ENCODE measurements at places on chromosomes 4 and X. TPM values are rescaled to one million over a fixed set of nuclear protein-coding genes. Genes with fewer than 3 reads are reported as not detected.

DNA sequence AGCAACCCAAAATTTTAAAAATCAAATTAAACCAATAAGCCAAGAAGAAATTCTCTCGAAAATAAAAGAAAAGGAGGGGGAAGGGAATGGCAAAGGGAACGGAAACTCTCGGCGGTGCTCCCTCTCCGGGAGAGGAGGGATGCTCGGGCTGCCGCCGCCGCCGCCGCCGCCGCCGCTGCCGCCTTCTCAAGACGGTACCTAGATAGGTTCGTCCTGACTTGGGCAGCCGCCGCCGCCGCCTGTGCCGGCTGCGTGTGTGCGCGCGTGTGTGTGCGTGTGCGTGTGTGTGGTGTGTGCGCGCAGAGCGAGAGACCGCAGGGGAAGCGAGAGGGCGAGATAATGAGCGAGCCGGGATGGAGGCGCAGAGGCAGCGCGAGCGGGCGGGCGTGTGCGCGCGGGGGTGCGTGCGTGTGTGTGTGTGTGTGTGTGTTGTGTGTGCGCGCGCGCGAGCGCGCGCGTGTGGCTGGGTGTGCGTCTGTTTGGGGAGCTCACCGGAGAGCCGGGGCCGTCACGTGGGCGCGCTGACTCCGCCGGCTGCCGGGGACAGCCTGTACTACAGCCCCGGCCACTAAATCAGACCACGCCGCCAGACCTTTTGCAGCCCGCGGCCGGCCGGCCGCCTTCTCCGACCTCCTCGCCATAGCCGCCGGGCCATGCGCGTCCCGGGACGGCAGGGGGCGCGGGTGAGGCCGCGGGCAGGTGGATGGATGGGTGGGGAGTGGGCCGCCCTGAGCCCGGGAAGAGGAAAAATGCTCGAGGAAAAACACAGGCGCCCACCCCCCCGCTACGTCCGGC is 111.6 kb downstream of the DHX15 start:
- peak overlapping the region; percentile 95 for H3K4me3 ChIP-seq
- peaks cover 5% of the 10 kb centered on the region for H3K36me3 ChIP-seq
- H3K27ac ChIP-seq: no peak overlapping the region

DNA sequence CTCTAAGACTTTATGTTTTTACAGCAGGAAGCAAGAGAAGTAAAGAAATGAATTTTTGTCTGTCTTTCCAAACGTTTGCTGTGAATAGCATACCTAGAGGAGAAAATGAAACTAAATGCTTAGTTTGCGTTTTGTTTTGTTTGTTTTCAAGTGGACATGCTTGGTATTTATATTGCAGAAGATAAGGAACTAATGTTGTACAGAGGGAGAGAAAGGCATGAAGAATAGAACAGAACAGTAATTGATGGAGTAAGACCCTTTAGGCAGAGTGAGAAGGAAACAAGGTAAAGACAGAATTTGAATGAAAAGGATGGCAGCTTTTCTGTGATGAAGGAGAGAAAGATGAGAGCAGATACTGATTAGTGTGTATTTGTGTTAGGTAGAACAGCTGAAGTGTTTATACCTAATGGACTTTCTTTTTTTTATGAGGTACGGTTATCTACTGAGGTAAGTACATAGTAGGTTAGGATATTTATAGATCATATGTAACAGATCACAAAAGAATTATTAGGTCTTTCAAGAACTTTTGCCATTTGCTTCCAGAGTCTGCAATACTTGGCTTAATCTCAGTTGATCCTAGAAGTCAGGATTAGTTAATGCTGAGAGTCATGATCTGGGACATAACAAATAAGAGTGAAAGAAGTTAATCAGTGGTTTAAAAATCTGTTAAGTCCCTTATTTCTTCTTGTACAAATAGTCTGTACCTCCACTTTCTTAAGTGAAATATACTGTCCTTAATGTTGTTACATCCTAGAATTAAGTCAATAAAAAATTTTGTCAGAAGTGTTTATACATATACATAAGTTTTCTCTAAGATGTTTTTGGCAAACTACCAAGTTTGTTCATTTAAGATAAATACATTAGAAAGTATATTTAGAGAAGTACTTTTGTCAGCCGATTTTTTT is 36.8 kb downstream of the FABP2 start:
- peaks cover 11% of the 10 kb centered on the region for H3K4me1 ChIP-seq
- no peak for DNase-seq
- no peaks in the 10 kb centered on the region for H3K36me3 ChIP-seq
- peak overlapping the region; percentile 86 for H3K4me3 ChIP-seq
- peak overlapping the region; percentile 84 for H3K27ac ChIP-seq

DNA sequence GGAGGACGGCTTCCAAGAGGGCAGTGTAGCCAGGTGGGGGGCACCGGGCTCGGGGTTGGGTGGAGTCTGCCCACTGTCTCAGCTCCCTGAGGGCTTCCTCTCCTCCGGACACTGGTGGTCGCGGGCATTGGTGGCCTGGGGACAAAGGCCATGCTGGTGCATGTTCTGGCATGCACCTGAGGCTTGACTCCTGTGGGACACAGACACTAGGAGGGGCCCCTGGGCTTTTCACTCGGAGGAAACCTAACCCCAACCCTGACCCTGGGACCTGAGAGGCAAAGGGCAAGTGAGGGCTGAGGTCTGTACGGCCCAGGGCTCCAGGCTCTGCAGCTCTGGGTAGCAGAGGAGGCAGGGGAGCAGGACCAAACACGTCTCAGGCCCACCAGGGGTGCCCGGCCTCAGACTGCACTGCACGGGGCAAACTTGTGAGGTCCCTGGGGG is 22.3 kb upstream of the FGFR3 start:
- H3K36me3 ChIP-seq: no peaks in the 10 kb centered on the region
- H3K4me1 ChIP-seq: peaks cover 9% of the 10 kb centered on the region
- no peak overlapping the region for H3K4me3 ChIP-seq
- H3K27ac ChIP-seq: no peak overlapping the region
- DNase-seq: no peak
- no peaks in the 10 kb centered on the region for H3K27me3 ChIP-seq

- peak; percentile 74 for DNase-seq
- H3K27me3 ChIP-seq: peaks cover 11% of the 10 kb centered on the region
- H3K4me3 ChIP-seq: peak overlapping the region; percentile 61
- peak overlapping the region; percentile 83 for H3K27ac ChIP-seq
- peaks cover 74% of the 10 kb centered on the region for H3K4me1 ChIP-seq
Observed at GRCh38 chrX:65596270-65597034, 61.9 kb upstream of the LAS1L start.

Gene RAB39B
- 39.2 TPM for total RNA-seq

Gene ZNF141
- 31.6 TPM for total RNA-seq
